ENCODE measurements at places on chromosomes 1 and 21.

DNA sequence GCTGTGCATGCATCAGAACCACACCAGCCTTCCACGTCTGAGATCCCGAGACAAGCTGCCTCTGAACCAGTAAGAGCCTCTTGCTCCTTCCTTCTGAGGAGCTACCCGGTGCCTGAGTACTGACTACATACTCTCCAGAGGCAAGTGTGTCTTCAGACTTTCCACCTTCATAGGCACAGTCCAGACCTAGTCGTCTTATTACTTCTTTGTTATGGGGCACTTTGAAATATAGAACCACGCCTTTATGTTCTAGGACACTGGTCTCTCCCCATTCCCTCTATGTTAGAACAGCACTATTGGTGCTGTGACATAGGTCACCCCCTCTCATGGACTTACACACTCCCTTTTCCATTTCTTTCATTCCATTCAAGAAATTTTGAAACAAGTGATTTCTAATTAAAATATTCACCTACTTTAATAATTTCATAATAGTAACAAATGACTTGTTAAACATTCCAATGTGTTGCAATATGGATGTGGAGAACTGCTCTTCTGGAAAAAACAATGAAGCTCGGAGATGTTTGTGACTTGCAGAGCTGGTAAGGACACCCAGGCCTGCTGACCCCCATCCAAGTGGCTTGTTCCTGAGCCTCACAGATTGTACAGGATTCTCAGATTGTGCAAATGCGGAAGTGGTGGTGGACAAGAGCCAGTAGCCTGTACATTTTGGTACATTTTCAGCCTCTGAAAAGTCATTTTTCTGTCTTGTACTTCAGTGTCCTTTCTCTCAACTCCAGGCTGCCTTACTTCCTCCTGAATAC lies 76.1 kb upstream of the SIPA1L2 start:
- no peak for DNase-seq

DNA sequence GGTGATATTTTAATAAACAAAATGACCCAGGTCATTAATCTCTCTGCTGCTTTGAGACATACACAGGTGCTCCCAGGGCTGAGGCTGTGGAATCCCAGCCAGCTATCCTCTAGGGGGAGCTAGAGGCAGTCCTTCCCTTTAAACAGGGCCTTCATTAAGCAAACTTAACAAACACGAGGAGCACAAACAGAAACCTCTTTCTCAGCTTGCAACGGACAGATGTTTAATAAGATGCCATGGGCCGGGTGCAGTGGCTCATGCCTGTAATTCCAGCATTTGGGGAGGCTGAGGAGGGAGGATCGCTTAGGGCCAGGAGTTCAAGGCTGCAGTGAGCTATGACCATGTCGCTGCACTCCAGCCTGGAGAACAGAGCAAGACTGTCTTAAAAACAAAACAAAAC lies 106.7 kb downstream of the HIVEP3 start:
- no peak for DNase-seq

- DNase-seq: no peak
These were observed 8.9 kb downstream of the LMO4 start for GRCh38 chr1:87337606-87338005.

GRCh38 chr1:108200687-108201051 lies 526 bp upstream of the SLC25A24 start:
- no peak for DNase-seq

DNA sequence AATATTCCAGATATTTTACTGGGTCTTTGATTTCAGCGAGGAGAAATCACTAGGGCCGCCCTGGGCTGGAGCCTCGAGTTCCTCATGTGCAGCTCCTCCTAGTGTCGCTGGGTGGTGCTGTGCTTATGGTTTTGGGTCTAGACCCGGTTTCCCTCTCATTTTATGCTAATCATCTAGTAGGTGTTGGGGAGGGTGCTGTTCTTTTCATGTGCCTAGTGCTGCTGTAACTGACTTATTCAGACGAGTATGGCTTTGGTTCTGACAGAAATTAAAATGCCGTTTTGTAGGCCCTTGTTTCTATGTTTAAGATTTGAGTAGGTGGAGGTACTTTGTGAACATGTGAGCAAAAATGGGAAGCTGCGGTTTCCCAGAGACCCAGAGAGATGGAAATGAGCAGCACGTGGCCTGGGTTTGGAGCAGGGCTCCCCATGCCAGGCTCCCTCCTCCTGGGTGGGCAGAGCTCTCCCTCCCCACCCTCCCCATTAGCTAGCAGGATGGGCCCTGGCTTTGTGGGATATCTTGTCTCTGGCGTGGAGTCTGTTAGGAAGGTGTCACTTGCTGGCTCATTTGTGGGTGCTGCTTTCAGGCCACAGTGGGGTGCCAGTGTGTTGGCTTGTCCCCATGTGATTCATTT lies 74.0 kb upstream of the GPR88 start:
- DNase-seq: peak; percentile 74

GRCh38 chr1:240304466-240304865 lies 212.8 kb downstream of the FMN2 start:
- no peak for DNase-seq

DNA sequence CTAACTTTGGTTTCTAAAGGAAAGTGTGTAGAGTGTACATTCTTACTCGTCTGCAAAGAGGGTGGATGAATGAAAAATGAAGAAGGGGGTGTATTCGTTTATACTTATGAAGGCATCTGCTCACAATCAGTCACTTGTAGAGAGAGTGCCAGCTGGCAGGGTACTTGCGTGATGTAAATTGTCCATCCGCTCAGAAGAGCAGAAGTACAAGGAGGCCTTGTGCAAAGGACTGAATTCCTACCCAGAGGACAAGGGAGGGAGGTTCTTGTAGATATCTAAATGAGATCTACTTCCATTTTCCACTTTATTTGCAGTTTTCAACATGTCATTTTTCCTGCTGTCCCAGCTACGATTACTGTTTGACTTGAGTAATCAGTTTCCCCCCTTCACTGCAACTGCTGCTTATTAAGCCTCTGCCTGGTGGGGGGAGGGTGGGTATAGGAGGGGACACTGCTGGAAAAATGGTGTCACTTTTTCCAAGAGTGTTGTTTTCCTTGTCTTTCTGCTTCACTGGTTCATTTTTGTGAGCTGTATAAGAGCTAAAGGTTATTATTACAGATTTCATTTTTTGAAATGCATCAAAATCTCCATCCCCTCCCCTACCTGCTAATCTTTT lies 67.3 kb downstream of the LAMC1 start:
- no peak for DNase-seq

GRCh38 chr1:152052606-152053005 lies 15.8 kb upstream of the S100A11 start:
- DNase-seq: peak; percentile 54

DNA sequence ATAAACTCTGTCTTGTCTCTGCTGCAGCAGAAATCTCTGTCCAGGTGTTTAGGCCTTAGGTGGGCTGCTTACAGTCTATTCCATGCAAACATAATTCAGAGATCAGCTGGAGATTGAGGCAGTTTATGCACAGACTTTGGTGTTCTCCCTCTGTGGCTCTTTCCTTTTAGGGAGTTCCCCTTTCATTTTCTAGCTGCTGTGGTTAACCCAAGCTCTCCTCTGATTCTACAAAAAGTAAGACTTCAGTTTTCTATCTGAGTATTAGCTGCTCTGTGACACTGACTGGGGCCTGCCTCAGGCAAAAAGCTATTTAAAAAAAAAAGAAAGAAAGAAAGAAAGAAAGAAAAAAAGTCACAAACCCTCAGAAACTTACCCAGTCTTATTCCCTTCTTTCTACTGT lies 211.1 kb downstream of the CAMTA1 start:
- no peak for DNase-seq

DNA sequence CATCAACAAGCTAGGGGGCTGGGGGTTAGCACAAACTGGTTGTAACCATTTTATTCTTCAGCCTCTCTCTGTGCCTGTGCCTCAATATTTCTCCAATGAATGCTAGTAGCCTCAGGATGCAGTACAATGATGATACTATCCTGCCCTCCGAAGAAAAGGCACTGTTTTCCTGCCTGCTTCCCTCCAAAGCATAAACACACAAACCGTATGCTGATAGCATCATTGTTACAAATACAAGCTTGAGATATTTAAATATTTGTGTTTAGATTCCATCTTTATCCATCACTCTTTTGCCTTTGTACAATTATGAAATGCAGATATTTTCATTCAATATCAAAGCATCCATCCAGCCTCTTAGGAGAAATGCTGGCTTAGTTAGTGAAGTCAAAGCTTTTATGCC lies 404.8 kb downstream of the DUSP10 start:
- DNase-seq: no peak

DNA sequence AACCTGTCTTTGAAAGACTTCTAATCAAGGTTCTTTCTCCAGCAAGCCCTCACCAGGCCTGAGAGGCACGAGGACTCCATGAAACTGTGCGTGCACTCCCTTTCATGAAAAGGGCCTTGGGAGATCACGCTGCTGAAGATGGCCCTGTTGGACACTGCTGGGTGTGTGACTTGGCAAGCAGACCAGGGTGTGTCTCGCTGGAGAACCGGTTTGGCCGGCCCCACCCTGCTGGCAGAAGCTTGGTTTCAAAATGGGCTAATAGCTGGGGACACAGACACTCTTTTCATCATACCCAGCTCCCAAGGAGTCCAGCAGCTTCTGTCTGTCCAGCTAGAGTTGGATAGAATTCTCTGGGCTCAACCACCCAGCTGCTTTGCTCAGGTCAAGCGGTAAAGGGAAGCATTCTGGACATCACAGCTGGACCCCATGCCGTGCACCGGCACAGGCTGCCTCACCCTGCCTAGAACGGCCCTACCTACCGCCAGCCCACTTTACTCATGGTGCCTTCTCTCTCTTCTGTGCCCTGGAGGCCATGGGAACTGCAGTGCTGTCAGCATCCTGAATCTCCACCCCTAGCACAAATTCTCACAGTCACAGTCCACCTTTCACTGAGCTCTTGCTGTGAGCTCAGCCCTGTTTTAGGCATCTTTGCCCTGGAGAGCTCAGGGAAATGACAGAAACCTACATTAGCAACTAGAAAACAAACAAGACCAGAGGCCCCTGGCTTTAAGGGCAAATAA lies 24.6 kb downstream of the PKP1 start:
- DNase-seq: no peak

GRCh38 chr1:59898927-59899326 lies 27.6 kb downstream of the CYP2J2 start:
- no peak for DNase-seq

DNA sequence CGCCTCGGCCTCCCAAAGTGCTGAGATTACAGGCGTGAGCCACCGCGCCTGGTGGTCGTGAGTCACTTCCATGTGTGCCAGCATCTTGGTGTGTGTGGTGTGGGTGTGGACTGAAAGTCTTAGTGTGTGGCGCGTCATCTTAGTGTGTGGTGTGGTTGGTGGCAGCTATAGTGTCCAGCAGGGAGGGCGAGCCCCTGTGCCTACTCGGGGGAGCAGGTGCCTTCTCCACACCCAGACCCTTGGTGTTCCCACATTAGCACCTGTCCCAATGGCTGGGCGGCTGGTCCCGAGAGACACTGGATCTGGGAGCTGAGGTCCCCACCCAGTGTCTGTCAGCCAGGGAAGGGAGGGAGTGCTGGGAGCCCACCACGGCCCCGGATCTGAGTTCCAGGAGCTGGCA lies 2.8 kb downstream of the SCNN1D start:
- no peak for DNase-seq

- no peak for DNase-seq
These were observed 41.5 kb downstream of the MORN1 start for GRCh38 chr1:2349806-2350205.

DNA sequence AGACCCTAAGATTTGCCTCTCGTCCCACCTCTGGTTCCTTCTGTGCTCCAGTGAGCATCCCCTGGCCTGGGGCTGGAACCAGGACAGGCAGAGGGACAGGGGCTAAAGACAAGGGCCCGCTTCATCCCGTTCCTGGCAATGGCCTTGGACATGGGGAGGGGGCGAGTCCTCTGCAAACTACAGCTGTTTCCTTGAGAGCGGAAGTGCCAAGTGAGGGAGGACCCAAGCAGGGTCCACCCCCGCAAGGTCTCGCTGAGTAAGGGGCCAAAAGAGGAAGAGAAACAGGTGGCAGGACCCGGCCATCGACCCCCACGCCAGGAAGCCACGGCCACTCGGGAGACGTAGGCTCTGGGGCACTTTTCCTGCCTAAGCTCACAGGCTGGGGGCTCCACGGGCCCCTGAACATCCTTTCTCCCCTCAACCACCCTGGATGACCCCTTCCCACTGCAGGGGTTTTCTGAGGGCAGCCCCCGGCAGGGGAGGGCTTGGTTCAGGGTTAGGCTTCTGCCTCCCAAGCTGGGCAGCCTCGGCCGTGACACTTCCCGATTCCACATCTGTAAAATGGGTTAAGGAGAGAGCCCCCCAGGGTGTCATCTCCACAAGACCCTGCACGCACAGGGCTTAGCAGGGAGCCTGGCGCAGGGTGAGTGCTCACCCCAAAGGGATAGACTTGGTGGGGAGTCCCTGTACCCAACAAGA lies 17.9 kb upstream of the PLEKHG5 start:
- DNase-seq: no peak

DNA sequence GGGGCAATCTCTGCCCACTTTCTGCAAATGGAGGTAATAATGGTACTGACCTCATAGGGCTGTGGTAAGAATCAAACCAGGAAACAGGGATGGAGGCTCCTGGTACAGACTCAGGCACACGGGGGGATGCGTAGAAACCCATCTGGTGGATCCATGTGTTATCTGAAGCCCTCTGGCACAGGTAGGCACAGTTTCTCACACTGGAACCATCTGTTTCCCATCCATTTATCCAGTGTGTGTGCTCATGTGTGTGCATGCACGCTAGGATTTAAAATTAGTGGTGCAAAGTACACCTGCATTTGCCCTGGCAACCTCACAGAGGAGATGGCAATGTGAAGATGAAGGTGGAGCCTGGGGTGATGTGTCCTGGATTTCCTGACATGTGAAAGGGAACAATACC lies 103.3 kb downstream of the RAVER2 start:
- no peak for DNase-seq

DNA sequence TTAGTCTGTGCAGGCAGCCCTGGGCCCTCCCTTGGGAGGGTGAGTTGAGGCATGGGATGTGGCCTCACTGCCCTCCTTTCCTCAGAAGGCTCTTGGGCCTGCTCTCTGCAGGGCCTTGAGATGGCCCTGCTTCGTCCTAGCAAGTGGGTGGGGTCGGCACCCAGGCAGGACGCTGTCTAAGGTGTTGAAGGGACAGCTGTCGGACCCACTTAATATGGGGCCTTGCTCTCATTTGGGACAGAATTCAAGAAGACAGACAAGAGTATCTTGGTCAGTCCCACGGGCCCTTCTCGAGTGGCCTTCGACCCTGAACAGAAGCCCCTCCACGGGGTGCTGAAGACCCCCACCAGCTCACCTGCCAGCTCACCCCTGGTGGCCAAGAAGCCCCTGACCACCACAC lies 26.0 kb upstream of the PDXK start:
- no peak for DNase-seq

DNA sequence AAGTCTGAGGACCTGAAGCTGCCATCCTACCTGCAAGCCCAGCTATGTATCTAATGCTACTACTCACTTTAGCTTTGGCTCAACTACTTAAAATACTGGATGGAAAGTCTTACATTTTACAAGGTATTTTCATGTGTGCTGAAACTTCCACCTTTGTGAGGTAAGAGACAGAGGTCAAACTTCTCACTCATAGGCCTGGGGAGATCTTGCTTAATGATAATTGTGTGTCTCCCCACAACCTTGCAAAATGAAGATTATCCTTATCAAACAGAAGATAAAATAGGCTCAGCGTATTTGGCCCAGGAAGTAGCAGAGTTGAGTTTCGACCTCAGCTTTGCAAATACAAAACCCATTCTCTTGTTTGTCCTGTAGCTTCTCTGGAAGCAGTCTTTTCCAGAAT lies 63.7 kb downstream of the CENPF start:
- DNase-seq: no peak

GRCh38 chr1:201769966-201770365 lies 59.0 kb upstream of the IPO9 start:
- DNase-seq: peak; percentile 88

- DNase-seq: no peak
These were observed at the start of gene RHBG for GRCh38 chr1:156368889-156369684. RHBG (plus strand) TSS chr1:156369211; CDS start chr1:156369250, 39 bp downstream.

All from nucleus accumbens (tissue), 56 donors.